ENCODE measurements at places on chromosomes 13 and 19.

- DNase-seq: no peak
These were observed 109.5 kb downstream of the PDS5B start for GRCh38 chr13:32695602-32696250.

GRCh38 chr13:97322740-97323342 lies 100.7 kb downstream of the MBNL2 start:
- no peak for DNase-seq

- no peak for DNase-seq
These were observed 57.1 kb upstream of the RANBP3 start for GRCh38 chr19:6035026-6035425.

DNA sequence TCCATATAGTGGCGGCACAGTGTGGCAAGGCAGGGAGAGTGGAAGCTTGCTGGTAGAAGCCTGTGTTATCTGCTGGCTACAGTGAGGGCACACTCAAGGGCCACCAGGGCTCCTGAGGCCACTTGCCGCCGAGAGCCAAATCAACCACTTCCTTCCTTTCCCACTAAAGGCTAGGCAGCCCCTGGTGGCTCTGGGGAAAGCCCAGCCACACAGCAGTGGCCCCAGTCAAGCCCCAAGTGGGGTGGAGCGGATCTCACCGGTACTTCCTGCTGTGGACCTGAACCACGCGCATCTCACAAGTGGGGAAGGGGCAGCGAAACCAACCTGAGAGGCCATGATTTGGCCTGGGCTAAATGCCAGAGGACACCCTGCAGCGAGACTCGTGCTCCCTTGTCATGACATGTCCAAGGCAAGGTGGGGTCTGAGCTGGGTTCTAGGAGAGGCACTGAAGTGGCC lies 21.9 kb upstream of the SLC35E1 start:
- DNase-seq: peak; percentile 77

DNA sequence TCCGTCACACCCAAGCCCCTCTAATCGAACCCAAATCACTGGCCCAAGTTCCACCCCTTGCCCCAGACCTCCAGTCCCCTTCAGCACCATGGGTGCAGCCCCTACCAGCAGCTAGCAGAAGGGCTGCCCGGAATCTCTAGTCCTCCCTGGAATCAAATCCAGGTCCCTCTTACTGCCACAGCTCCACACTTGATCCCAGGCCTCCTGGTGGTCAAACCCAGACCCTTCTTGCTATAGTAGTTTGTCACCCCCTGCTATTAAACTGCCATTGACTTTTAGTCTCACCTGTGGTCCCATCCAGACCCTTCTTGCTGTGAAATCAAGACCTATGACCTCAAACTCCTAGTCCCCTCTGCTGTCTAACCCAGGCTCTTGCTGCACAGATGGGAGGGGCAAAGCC lies 8.7 kb downstream of the HIPK4 start:
- DNase-seq: no peak

DNA sequence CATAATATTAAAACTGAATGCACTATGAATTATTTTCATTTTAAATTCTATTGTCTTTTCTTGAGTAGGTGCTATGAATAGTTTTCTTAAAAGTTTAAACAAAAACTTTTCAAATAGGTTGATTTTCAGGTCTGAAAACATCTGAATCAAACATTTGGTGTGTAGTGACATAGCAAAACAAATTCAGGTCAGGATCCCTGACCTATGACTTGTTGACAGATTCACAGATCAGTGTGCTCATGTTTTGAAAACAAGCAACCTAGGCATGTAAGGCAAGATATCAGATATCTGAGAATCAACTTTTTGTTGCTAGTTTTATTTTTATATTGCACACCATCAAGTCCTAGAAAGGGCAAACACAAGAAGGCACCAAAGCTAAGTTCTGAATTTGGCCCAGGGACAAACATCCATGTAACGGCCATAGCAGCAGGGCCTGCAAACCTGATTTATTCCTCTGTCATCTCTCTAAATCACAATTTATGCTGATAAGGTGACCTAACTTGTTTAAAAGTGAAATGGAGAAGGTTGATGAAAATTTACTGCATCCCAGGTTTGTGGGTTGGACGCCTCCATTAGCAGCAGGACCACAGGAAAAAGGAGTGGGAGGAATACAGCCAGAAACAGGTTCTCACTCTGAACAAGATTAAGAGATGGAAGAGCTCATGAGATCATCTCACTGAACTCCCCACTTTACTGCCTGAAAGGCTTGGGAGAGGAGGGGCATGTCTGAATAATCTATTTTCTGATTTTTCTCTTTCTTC lies 337.7 kb downstream of the KCNRG start:
- DNase-seq: no peak

- no peak for DNase-seq
These were observed 397.1 kb downstream of the SLITRK5 start for GRCh38 chr13:88068316-88068715.

DNA sequence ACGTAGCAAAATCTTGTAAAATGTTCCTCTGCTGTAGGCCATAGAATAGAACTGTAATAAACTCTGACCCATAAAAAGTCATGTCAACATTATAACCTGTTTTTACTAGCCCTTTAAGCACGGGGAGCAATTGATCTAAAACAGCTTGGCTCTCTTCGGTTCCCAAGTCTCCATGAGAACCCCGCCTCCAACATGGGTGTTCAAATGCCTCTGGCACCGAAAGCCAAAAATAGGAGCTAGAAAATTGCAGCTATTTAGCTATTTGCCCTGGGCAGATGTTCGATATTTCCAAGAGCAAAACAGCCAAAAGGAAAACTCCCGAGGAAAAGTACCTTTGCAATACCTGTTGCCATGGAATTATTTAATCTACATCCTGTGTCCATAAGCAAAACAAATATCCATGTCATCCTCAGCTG lies 563.1 kb downstream of the EFNB2 start:
- DNase-seq: no peak

GRCh38 chr19:15110418-15110815 lies 3.2 kb downstream of the SYDE1 start:
- no peak for DNase-seq

DNA sequence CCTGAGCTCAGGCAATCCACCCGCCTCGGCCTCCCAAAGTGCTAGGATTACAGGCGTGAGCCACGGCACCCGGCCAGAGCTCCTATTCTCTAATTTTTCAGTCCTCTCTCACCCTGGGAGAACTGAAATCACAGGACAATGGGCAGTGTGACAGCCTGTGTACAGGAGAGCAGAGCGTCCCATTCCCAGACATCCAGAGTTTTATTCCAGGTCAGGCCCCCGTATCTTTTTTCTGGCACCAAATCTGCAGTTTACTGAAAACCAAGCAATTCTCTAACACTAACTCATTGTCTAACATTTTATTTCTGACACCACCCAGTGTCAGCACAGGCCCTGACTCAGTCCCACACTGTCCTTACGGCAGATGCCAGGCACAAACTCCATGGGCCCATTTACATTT lies 6.7 kb downstream of the ZNF708 start:
- no peak for DNase-seq

- DNase-seq: no peak
These were observed 13.8 kb upstream of the RASA3 start for GRCh38 chr13:114146173-114146572.
